ENCODE measurements at places on chromosomes 11 and 22.
A peak's percentile ranks its signal among the peaks of the same experiment; 100 is the strongest.

DNA sequence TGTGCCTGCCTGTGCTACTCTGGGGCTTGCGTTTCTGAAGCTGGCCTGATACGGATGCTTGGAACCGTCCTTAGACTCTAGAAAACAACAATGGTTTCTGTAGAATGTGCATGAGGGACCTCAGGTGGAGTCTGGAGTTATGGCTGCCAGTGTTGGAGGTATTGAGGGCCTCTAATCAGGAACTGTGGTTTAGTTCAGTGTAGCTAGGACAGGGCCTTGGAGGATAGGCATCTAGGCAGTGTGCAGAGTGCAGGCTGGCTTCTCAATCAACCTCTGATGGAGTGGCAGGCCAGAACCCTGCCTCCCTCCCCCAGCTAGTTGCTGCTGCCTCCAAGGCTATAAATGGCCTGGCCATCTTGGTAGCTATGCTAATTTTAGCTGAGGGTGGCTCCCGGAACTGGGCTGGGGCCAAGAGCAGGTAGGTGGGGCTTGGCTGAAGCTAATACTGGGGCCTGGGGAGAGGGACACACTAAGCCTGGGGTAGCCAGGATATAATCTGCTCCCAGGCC is 4.0 kb downstream of the STIM1 start:
- no peak for DNase-seq

DNA sequence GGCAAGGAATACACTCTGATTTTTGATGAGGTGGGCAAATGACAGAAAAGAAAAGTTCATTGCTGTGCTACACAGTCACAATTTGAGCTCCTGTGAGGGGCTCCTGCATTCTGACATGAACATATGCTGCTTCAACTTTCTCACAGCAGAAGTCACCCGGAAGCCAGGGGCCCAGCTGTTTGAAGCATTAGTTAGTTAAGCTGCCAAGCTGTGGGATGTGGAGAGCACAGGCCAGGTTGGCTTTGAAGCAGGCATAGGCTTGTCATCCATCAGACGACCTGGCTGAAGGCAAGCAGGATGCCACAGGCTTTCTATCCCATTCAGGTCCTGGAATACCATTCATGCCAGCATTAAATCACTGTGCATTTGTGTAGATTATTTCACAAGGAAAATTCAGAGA is 63.1 kb downstream of the MTNR1B start:
- no peak for DNase-seq

GRCh38 chr22:20436307-20436767 is 1.3 kb downstream of the SCARF2 start:
- no peak for DNase-seq

- DNase-seq = peak; percentile 18
Observed at GRCh38 chr22:19429950-19430889, 1.3 kb downstream of the HIRA start.

- DNase-seq = no peak
Observed at GRCh38 chr11:19953909-19954308, 206.4 kb downstream of the DBX1 start.

- no peak for DNase-seq
Observed at GRCh38 chr11:113651023-113651422, 55.1 kb downstream of the TMPRSS5 start.

DNA sequence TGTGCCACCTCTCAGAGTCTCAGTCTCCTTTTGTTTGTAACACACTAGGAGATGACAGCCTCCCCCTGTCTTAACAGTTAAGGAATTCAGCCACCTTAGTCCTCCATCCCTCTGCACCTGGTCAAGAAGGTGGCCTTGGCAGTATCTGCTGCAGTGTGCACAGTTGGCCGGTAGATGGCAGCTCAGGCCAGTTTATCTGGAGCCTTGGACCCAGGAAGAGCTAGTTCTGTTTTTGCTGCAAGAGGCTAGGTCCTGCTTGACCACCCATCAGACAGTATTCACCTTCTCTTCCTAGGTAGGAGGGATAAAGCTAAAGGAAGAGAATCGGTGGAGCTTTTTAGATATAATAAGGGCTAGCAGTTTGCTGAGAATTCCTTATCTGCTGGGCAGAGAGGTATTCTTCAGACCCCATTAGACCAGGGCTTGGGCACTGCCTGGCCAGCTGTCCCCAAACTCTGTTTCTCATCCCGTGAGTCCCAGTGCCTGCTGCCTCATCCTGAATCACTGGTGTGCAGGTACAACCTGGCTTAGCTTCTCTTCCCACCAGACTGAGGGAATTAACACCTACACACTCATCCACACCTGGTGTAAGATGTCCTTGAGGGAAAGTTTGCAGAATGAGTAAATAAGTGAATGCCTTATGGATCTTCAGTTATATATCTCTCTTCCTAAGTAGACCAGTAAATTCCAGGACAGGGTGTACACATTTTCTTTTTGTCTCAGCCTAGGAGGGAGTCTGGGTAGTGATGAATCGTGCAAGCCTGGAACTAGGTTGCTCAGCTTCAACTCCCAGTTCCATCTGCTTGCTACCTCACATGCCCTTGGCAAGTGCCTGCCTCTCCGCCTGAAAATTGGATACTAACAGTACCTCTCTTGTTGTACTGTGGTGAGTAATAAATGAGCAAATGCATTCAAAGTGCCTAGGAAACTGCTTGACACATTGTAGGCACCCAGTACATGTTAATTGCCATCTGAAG is 70.8 kb upstream of the NARS2 start:
- peak; percentile 18 for DNase-seq

DNA sequence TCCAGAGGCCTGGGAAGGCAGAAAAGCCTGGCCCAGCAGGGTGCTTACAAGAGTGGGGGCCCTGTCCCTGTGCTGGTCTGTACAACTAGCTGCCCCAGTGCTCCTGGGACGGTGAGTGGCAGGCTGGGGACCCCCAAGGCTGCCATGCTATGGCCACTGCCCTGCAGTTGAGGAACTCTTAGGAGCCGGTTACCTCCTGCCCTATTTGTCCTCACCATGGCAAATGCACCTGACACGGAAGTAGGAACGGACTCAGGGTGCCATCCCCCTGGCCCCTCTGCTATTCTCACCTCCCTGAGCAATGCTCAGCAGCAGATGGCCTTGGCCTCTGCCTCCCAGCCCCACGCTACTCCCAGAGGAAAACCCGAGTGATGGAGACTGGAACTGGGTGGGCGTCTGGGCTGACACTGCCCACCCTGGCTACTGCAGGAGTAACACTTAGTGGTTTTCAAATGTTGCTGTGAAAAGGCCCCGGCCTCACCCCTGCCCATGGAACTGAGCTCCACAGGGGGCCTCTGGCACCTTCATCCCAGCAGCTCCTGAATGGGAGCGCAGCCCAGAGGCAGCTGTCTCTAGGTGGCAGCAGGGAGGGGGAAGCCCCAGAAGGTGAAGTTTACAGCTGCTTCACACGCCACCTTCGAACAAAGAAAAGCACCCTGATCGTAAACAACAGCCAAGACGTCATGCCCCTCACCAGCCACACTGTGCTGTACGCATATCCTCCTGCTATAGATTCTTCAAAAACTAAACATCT is 105.3 kb downstream of the CTTN start:
- DNase-seq = no peak

DNA sequence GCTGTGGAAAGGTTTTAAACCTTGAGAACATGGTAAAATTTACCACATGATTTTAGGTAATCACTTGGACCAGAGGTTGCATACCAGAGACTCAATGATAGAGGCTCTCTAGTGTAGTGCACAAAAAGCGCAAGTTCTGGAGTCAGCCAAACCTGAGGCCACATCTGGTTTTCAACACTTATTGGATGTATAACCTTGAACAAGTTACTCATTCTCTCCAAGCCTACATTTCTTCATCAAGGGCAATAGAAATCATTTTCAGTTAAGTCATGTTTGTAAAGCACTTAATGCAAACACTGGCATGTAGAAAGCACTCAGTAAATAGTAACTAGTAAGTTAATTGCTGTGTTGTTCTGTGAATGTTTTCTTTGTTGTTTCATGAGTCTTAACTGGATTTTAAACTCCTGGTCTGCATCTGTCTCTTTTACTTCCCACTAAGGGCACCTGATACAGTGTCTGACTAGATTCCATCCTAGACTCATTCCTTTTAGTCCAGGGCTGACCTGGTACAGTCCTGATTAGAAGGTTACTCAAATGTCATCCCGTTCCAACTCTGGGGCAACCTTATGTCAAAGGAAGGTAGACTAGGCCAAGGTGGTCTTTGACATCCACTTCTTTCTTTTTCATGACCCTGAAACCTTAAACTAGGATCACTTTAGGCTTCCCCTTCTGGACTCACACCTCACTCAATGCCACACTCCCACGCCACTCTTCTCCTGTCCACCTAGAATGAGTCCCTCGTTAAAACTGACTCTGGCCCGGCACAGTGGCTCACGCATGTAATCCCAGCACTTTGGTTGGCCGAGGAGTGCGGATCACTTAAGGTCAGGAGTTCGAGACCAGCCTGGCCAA is 34.5 kb upstream of the EED start:
- no peak for DNase-seq

GRCh38 chr11:58639103-58639502 is 16.6 kb downstream of the CNTF start:
- DNase-seq = no peak

GRCh38 chr22:48666620-48667019 is 1161.1 kb downstream of the BRD1 start:
- no peak for DNase-seq

GRCh38 chr11:95714843-95715776 is 74.5 kb downstream of the FAM76B start:
- no peak for DNase-seq

DNA sequence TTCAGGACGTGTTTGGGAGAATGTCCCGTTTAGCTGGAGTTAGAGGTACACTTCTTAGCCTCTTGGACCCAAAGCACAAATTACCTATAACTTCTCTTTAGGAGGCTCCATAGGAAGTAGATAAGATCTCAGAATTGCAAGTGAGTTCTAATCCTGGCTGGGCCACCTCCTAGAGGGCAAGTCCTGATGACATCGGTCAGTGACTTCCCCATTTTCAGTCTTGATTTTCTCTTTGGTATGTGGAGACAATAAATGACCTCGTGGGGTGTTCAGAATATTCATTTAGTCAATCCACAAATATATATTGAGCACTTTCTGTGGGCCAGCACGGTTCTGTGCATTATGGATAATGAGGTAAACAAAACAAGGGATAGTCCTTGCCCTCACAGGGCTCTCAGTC is 208.6 kb downstream of the CWF19L2 start:
- no peak for DNase-seq

GRCh38 chr22:40345815-40346184 is 500 bp upstream of the ADSL start:
- peak; percentile 44 for DNase-seq

DNA sequence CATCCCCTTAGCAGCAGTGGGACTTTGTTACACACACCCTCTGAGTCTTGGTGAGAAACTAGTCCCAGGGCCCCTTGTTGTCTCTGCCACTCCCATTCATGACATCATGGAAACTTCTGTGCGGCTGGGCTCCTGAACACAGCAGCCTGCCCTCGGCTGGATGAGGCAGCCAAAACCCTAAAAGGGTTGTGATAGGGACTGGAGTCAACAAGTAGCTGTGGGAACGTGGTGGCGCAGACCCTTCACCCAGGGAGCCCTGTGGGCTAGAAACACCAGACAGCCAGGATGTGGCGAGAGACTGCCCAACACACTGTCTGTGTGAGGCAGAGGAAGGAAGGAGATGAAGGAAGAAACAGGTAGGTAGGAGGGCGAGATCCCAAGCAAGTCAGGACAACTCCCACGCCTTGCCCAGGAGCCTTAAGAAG is 3.9 kb downstream of the CD3D start:
- peak; percentile 82 for DNase-seq

- no peak for DNase-seq
Observed at GRCh38 chr22:46941968-46942798, 179.7 kb downstream of the TBC1D22A start.

- DNase-seq = no peak
Observed at GRCh38 chr22:26768952-26769351, 111.6 kb downstream of the MIAT start.

GRCh38 chr11:17638311-17638710 is 81.1 kb upstream of the MYOD1 start:
- no peak for DNase-seq

- no peak for DNase-seq
Observed at GRCh38 chr11:79367844-79368243, 73.0 kb downstream of the TENM4 start.

DNA sequence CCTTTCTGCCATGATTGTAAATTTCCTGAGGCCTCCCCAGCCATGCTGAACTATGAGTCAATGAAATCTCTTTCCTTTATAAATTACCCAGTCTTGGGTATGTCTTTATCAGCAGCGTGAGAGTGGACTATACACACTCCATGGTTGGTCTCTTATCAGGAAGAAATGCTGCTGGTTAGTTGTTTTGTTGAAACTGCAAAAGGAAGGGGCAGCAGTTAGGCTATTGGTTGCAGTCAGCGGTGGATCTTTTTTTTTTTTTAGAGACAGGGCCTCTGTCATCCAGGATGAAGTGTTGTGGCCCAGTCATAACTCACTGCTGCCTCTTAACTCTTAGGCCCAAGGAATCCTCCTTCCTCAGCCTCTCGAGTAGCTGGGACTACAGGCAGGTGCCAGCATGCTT is 51.7 kb downstream of the HSD17B12 start:
- DNase-seq = no peak

- no peak for DNase-seq
Observed at GRCh38 chr11:12439615-12440014, 62.2 kb downstream of the PARVA start.

- DNase-seq = no peak
Observed at GRCh38 chr11:8713760-8714454, 31.3 kb downstream of the RPL27A start.

GRCh38 chr11:76233196-76233921 is 27.1 kb upstream of the WNT11 start:
- DNase-seq = no peak

DNA sequence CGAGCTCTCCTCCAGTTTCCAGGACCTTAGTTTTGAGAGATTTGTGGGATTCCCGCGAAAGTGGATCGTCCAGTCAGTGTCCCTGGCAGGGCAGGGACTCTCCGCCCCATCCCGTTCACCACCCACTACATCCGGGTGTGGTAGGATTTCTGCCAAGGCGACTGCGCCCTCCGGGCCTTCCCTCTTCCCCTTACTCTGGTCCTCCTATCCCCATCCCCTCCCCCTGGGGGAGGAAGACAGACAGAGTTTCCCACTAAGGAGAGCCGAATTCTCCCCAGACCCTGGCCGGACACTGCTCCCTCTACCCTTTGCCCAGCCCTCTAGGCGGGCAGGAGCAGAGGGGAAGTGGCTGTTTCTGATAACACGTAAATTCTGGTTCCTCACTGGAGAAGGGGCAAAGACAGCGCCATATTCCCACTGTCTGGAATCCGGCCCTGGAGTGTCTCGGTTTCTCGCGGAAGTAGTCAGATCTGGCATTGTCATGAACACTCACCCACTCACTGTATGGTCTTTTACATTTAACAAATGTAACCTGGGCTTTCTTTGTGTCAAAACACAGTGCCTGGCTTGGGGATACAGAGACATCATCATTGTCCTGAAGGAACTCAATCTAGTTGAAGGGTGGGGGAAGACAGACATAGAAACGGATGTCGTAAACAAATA is 1.1 kb upstream of the NECTIN1 start:
- DNase-seq = no peak

All from effector memory CD4-positive, alpha-beta T cell (primary cell).